Activated T-helper 1 cell treated with anti-CD3 and anti-CD28 coated beads, Interleukin-2, amount 50 U/mL, for 16 hours (primary cell): ENCODE measurements at places on chromosomes 1 and 21.

GRCh38 chr21:45336870-45337269 lies 49.2 kb upstream of the POFUT2 start:
- no peak for DNase-seq

DNA sequence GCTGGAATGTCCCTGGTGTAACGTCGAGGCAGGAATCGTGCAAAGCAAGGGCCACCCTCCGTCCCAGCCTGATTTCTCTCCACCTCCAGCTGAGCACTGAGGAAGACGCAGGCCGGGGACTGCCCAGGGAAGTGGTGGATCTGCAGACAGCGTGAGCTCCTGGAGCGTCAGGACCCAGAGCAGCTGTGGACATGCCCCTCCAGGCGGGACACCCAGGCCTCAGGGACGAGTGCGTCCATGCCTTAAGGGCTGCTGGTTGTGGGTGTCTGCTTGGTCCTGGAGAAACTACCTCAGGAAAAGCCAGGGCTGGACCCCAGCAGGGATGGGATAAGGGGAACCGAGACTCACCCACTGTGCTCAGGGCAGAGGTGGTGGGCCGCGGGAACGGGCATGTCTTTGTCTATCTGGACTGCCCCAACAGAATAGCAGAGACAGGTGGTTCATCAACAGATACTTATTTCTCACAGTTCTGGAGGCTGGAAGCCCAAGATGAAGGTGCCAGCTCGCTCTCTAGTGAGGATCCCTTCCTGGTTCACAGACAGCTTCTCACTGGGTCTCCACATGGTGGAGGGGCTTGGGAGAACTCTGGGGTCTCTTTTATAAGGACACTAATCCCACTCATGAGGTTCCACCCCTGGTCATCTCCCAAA lies 5.8 kb upstream of the MMEL1 start:
- DNase-seq: no peak

GRCh38 chr1:68795956-68796355 lies 299.1 kb upstream of the DEPDC1 start:
- DNase-seq: no peak

DNA sequence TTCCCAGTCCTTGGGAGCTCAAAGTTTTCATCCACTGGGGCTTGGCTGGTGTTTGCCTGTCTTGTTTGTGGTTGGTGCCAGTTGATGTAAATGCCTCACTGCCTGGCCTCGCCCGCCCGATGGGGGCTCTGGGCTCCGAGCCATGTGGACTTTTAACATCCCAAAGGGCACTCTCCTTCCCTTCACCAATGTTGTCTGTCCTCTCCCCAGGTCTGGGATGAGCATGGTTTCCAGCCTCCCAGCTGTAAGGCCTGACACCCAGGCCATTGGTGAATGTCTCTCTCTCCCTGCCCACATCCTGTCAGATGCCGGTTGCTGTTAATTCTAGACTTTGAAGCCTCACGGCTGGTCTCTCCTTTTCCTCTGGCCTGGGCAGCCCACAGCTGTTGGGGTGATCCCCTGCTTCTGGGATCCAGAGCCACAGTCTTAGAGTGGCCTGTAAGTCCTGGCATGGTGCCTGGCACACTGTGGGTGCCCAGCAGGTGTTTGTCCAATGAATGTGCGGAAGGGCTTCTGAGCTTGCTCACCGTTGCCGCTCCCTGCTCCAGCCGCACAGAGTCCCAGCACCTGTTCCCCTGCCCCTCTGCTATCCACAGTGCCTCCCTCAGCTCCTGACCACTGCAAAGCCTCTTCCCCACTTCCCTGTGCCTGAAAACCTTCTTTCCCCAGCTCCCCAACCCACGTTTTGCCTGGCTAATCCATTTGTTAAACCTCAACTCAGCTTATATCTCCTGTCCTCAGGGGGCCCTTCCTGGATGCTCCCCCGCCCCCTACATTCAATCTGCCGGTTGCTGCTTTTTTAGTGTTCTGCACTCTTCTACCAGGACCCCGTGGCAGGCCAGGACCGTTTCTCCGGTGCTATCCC lies 3.3 kb upstream of the C1orf174 start:
- no peak for DNase-seq

- no peak for DNase-seq
These were observed 8.6 kb downstream of the E2F2 start for GRCh38 chr1:23522244-23522982.

DNA sequence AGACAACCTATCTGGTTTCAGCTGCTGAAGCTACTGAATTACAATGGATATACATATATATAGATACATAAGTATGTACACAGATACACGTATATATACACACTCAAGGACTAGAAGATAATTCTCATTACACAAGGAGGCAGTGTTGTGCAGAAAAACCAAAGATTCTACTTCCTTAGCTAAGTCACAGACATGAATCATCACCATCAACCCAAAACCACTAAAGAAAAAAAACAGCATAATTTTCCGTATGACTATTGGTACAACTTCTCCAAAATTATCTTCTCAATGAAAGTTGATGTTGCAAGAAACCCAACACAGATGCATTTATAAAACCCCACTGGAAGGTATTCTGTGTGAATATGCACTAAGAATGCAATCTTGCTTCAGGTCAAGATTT lies 36.8 kb upstream of the RPF1 start:
- no peak for DNase-seq

- no peak for DNase-seq
These were observed 8.9 kb downstream of the STUM start for GRCh38 chr1:226557424-226557823.

- DNase-seq: no peak
These were observed 11.2 kb upstream of the RCOR3 start for GRCh38 chr1:211247921-211248320.

GRCh38 chr1:188514917-188515316 lies 1686.2 kb downstream of the PLA2G4A start:
- no peak for DNase-seq

- DNase-seq: no peak
These were observed 249.6 kb upstream of the BEND5 start for GRCh38 chr1:49026230-49026811.

DNA sequence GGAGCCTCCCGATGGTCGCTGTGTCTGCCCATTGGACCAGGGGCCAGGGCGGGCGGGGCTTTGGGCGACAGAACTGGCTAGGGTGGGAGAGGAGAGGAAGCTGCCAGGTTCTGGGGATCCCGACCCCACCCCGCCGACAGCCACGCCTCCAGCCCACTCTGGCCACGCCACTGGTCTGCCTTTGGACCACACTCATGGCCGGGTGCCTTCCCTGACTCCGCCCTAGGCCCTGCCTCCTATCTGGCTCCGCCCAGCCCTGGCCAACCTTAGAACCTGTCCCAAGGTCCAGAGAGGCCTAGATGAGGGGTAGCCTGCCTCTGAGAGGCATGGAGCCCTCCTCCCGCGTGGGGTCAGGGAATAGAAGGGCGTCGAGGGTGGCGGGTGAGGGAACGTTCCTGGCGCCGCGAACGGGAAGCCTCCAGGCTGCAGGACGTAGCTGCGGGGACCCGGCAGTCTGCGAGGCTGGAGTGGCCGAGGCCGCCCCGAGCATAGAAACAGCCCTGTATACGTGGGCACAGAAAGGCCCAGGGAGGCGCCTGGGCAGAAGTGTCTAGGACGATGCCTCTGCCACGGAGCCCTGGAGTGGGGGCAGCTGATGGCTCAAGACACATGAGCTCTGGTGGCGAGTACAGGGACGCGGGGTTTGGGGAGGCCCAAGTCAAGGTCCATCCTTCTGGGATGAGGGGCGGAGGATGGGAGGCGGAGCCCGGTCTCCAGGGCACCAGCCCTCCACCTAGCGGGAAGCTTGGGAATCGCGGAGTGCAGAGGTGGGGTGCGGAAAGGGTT lies 11.5 kb upstream of the COL16A1 start:
- no peak for DNase-seq

DNA sequence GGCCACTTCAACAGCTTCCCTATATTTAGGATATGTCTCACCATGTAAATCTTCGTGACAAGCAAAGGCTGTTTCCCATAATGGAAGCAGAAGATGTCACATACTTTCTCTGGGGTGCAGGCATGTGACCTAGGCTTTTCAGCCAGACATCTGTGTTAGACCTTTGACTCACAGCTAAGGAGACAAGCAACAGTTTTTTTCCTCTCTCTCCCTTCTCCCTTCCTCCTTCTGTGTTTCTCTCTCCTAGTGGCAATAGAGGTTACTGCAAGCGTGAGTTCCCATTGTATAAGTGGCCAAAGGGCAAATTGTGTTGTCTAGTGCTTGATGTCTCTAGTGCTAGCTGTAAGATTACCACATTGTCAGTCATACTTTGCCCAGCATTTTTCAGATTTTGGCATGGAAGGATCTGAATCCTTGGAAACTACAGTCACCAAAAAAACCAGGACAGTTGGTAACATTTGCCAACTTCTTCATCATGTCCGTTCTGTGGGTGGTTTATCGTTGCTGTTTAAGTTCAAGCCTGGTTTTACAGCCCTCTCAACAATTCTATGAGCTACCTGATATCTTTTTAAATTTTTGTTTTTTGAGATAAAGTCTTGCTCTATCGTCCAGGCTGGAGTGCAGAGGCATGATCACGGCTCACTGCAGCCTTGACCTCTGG lies 44.4 kb upstream of the RABGAP1L start:
- DNase-seq: no peak
